ENCODE measurements at places on chromosomes 11 and 22.

DNA sequence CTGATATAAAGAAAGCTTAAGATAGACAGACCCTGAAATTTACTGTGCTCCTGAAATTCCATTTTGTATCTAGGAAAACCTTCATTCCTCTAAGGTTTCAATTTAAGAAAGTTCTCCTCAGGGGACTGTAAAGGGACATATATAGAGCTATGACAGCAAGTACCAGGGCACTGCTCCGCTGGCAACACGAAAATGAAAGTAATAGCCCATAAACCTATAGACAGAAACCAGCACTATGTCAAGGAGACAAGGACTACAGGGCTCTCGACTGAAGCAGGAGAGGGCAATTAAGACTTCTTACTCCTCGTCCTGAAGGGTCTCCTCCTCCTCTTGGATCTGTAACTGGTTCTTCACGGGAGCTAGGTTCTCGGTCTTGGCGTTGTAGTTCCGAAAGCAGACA lies 6.9 kb downstream of the FEZ1 start:
- ATAC-seq, result no peak

DNA sequence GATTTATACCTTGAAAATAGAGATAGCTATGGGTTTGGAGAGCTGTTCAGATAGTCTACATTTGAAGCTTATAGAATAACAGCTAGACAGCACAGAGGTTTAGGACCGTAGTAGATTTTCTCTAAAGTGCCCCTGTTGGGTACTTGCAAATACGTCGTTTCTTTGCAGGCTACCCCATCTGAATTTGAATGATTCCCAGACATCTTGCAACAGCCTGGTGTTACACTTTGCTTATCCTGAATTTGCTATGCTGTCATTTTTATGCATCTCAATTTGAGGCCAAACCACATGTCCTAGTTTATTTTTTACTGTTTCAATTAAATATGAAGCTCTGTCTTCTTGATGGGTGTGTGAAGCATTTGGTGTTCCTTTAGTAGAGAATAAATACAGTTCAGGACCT lies 142.1 kb downstream of the WNT11 start:
- ATAC-seq, result no peak

DNA sequence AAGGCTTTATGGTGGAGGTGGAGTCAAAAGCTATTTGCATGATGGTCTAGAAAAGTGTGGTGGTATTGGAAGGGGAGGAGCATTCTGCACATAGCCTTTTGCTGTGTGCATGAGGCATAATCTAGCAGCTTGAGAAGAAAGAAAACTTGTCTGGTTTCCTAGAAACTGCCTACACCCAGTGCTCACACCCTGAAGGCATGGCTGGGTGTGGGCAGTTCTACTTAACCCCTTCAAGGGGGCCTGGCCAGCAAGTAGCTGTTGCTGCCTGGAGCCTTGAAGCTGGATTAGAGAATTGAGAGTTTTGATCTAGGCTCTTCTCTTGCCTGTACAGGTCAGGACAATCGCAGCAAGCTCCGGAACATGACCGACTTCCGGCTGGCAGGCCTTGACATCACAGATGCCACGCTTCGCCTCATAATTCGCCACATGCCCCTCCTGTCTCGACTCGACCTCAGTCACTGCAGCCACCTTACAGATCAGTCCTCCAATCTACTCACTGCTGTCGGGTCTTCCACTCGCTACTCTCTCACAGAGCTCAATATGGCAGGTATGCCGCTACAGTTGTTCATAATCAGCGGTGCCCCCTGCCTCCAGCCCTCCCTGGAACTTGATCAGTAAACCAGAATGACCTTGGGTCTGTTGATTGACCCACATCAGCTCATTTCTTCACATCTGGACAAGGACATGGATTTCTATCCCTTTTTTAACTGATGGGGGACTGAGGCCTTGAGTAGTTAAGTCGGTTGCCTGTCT lies 12.2 kb upstream of the GRK2 start:
- no peak for ATAC-seq

- no peak for ATAC-seq
These were observed 31.0 kb upstream of the OR10G7 start for GRCh38 chr11:124072147-124072546.

GRCh38 chr11:117327567-117328374 lies at the start of gene CEP164:
Gene CEP164, plus strand, starts transcription at chr11:117327854. Its CDS starts 10,733 bp downstream, at chr11:117338587.
- ATAC-seq, result peak; percentile 97
